Cerebellar nuclear complex (tissue), 1 donor: ENCODE measurements at places on chromosomes 16 and 17.

DNA sequence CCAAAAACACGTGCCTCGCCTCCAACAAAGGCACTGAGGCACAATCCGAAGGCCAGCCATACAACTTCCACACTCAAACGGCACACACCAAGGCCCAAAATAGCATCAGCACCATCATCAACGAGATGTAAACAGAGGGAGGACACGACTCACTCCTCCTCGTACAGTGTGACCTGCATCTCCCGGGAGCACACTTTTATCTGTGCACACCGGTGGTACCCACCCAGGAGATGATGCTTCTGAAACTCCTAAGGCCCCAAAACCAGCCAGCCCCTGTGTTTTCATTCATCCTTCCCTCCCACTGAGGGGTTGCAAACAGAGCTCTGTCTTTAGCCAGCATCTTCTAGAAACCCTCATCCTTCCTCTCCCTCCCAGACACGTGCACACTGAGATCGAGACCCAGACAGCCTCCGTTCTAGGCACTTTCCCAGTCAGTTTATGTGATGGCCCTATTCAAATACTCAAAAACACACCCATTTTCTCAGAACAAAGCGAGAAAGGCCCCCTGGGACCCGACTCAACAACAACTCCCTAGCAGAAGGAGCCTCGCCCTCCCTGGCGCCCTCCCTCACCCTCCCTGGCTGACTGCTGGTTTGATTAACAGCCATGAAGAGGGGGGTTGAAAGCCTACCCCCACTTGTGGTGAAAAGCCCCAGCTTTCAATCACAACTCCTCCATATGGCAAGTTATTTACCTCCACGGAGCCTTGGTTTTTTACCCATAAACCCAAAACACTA, 76.3 kb downstream of the GAS7 start:
- DNase-seq: no peak

- no peak for DNase-seq
Measured at GRCh38 chr16:56870276-56870888, 5.4 kb downstream of the SLC12A3 start.

GRCh38 chr16:10852286-10852685, 24.7 kb upstream of the CIITA start:
- DNase-seq: no peak

DNA sequence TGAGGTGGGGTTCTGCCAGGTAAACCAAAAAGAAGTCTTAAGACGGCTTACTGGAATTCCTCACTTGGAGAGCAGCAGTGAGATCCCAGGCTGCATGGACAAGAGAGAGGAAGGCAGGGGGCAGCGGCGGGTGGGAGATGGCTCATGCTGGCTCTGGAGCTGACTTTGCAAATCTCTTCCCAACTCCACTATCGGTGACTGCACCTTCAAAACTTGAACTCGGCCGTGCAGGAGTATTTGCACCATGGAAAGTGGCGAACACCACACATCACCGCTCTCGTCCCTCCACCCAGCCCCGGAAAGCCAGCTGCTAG, 16.7 kb downstream of the CA5A start:
- DNase-seq: no peak

GRCh38 chr16:79938575-79938974, 338.0 kb upstream of the MAF start:
- DNase-seq: no peak

- no peak for DNase-seq
Measured at GRCh38 chr16:65068151-65068740, 53.6 kb downstream of the CDH11 start.

DNA sequence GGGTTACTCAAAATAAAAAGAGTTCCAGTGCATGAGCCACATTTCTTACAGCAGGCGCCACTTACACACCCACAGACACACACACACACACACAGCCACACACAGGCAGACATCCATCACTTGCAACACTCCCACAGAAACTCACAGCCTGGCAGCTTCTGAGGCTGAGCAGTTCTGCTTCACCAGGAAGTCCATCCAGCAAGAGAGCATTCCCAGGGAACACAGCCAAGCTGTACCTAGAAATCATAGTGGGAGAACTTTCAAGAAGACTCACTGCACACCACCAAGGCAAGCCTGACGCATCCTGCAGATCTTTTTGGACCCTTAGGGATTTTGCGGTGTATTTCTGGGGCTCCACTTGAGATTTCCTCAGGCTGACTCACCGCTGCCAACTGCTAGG, 140.9 kb upstream of the WSB1 start:
- DNase-seq: no peak

DNA sequence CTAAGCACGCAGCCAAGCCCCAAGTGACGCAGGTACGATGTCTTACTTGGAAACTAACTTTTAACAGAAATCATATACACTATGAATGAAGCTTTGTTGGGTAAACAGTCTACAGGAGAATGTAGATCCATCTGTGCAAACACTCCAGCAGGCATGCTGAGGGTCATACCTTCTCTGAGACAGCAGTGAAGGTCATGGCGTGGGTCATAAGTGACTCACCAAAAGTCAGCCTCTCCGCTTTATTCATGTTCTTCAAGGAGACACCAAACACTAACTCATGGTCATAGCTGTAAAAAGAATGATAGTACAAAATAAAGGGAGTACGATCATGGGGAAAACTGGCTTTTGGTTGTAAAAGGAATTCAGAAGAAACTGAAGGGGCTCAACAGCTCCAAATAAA, 20.6 kb downstream of the BLMH start:
- DNase-seq: no peak

DNA sequence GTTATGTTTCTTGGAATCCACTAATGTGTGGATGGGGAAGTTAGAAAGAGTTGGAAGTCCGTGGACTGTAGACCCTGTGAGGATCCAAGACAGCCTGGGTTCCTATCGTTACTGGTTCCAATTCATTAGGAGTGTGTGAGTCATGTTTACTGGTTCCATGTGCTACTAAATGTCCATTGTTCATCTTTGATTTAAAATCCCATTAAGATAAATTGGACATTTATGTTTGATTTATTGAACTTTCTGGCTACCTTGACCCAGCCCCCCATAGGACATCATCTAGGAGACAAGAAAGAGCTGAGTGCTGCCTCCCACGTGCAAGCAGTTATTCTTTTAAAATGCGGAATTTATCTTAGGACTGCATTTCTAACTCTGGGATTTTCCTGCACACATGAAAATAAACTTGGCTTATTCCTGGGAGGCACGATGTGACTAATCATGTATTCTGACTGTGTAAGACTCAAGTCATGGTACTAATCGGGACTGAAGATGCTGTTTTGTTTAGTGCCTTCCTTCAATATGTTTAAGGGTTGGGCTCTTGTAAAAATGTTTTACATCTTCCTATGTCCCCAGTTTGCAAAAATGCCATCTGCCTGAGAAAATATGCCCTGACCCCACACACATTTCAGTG, 53.4 kb downstream of the RGS9 start:
- DNase-seq: no peak

DNA sequence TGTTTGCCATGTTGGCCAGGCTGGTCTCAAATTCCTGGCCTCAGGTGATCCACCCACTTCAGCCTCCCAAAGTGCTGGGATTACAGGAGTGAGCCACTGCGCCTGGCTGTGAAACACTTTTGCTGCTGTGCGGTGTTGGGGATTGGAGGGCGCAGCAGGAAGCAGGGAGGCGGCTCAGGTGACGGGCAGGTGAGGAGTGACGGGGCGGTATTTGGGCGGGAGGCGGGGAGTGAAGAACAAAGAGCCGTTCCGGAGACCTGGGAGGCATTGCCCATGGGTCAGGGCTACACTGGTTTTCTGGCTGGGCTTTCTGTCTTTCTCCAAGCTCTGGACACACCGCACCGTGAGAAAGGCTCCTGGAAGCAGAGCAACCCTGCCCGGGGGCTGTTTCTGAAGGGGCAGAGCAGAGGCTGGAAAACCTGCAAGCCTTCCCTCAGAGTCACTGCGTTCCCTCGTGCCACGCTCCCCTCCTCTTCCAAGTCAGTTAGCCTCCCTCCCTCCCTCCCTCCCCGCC, 22.1 kb downstream of the CRISPLD2 start:
- no peak for DNase-seq

GRCh38 chr17:76567634-76568432, 17.8 kb downstream of the ST6GALNAC2 start:
- no peak for DNase-seq

GRCh38 chr17:1713878-1714426, 3.8 kb upstream of the TLCD2 start:
- DNase-seq: no peak

DNA sequence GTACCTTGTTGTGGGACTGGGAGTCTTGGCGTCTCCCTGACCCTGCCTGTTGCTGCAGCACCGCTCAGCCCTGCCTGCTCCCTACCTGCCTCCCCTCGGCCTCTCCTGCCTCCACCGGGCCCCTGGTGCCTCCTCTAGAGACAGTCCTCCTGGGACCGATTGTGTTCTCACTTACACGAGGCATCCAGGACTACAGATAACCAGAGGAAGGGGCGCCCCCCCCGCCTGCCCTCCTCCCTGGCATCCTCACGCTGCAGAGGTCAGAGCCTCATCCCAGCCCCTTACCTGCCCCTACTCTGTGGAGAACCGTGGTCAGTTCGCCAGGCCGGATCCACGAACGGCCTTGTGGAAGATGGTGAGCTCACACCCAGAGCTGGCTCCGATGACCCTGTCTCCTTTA, 24.8 kb downstream of the MAPT start:
- no peak for DNase-seq

DNA sequence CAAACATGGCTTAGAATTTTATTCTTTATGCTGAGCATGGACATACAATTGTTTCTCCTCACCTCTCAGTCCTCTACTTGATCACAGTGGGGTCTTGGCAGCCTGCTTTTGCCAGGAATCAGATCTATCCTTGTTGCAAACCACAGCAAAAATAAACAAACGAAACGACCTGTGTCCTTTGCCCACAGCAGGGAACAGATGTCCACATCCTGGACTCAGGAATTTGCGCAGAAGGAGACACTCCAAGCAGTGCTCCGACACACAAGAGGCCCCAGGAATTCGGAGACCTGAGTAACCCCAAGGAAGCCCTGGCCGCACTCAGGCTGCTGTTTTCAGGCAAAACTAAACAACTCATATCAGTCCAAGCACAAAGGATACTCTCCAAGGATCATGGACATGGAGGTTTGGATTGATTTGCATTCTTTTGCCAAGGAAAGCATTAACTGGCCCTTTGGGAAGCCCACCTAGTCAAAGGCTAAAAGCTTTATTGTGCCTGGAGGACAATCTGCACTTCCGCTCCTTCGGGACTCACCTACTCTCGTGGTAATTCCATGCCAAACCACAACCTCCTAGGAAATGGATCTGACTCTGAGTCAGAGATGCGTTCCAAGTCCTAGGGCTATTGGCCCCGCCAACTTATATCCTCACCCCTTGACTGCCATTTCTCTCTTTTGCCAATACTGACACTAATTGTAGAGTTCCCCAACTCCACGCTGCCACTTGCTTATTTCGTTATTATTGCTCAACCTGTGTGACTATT, 271.1 kb upstream of the CDH11 start:
- no peak for DNase-seq

- DNase-seq: peak; percentile 77
Measured at GRCh38 chr17:35969558-35970380, 11.5 kb downstream of the CCL16 start.

- no peak for DNase-seq
Measured at GRCh38 chr17:12709063-12709462, 43.4 kb downstream of the MYOCD start.

- no peak for DNase-seq
Measured at GRCh38 chr16:12330946-12331345, 354.4 kb downstream of the SNX29 start.

DNA sequence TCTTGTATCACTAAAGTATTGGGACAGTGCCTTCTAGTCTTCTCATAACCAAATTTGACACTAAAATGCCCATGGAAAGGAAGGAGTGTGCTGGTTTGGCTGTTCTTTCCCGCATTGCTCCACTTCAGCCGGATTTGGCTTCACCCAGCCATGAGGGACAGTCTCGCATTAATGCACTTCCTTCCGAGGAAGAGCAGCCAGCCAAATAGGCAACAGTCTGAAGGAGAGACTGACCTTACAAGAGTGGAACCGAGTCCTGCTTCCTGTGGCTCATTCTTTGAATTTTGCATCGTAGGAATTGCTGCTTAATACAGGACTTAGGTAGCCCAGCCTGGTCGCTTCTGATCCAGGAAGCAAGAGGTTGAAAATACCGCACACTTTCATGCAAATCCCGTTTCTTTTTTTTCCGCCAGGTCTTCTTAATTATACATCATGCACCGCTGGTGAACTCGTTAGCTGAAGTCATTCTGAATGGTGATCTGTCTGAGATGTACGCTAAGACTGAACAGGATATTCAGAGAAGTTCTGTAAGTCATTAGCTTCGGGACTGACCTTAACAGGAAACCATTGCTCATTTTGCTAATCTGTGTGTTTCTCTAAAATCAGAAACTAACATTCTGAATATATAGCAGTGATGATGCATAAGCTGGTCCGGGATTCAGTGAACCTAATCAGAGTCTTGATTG, 38.2 kb downstream of the CLEC16A start:
- DNase-seq: no peak

GRCh38 chr17:82718986-82719685, 2.6 kb downstream of the FN3KRP start:
- no peak for DNase-seq

- DNase-seq: no peak
Measured at GRCh38 chr16:58548378-58548777, 33.1 kb downstream of the SETD6 start.

- no peak for DNase-seq
Measured at GRCh38 chr16:77858060-77858459, 69.7 kb downstream of the VAT1L start.

GRCh38 chr17:62627219-62627903, at the start of gene MRC2:
TSS of gene MRC2 (plus strand) at chr17:62627670. CDS start at chr17:62627803, 133 bp downstream.
- no peak for DNase-seq

DNA sequence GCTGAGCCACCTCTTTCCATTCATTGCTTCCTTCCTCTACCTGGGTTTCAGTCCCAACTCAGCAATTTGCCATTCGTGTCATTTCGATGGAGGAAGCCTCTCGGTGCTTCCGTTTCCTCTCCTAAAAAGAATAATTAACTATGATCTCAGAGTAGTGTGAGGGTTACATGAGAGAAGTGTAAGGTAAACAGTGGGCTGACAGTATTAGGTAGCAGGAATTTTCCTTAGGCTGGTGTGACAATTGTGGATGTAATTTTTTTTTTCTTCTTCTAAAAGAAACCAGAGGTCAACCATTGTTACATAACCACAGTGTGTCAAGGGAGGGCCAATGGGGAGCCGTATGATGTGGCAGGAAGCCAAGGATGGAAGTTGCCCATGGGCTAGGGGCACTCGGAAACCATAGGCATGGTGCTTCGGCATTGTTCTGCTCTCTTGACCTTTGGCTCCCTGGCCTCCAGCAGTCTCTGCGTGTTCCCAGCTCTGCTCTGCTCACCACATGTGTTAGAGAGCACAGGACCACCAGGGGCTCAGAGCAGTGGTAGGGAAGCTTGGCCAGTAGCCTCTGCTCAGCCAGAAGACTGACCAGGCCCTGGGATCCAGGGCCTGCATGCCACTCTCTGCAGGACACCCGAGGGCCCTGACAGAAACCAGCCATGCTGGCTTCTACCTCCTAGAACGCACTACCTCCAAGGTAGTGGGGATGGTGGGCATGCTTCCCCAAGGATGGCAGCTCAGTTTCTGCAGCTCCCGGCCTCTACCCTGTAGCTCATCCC, 2.0 kb upstream of the TOP2A start:
- DNase-seq: no peak

GRCh38 chr17:38709864-38710603, 5.0 kb downstream of the MLLT6 start:
- DNase-seq: no peak

- no peak for DNase-seq
Measured at GRCh38 chr17:29007860-29008455, 2.1 kb upstream of the SEZ6 start.
